ENCODE measurements at places on chromosomes 3 and 15.

DNA sequence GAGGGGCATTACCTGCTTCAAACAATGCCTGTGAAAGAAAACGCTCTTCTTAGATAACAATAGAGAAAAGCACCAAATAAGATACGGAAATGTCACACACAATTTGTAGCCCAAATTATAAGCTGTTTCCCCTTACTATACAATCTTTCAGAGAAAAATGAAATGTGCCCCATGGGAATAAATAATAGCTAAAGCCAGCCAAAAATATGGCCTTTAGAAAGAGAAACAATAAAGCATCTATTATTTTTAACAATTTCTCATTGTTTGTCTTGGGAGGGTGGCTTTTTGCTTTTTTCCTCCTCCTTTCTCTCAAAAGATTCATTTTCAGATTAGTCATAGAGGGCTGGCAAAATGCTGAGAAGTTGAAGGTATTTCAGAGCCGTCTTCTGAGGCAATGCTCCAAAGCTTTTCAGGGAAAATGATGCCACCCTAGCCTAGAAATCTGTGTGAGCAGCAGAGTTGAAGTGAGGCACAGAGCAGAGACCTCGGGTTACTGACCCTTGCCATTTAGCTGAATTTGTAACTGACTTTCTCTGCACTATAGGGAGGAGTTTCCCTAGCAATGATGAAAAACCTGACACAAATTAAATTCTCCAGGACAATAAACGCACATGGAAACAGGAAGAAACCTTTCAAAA is 86.3 kb upstream of the PRICKLE2 start:
- no peak for DNase-seq

GRCh38 chr3:26652164-26652563 is 29.6 kb downstream of the LRRC3B start:
- DNase-seq = no peak

DNA sequence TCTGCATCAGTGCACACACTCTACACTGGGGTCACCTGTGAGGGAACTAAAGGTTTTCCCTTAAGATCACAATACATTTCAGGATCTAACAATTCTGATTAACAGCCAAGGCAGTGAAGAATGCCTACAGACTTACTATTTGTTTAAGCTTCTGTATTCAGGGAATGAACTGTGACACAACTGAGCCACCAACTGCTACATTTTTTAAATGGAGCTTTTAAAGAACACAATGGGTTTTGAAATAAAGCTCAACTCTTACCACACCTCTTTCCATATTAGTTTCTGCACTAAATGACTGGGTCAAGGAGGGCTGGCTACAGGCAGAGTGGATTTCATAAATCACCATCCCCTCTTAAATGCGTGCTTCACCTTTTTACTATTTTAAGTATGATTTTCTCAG is 100.2 kb downstream of the TMCC1 start:
- no peak for DNase-seq

DNA sequence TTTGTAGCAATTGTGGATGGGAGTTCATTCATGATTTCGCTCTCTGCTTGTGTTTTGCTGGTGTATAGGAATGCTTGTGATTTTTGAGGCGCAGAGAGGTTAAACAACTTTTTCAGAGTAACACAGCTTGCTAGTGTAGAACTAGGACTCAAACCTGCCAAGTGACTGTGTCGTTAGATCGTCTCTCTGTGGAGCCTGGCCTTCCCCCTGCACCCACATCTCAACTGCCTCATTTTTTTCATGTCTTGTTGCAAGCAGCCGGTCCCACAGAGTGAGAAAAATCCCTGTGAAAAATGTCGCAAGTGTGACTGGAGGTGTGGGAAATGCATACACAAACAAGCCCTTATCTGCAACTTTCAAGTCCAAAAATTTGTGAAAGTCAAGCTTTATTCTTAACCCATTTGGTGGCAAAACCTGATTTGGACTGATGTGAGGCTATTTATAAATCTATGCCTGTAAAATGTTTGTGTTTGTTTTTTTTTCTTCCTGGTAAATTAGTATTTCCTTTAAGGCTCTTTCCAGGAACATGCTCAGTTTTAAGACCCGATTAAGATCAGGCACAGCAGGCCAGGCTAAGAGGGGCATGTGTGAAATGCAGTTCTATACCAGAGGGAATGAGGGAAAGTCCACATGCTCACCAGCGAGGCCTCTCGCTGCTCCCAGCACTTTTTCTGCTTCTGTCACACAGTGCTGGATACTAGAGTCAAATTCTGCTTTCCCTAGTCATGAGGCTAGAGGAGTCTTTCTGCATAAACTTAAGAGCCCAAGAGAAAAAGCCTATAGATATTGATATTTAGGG is 25.8 kb downstream of the ST6GAL1 start:
- DNase-seq = no peak

GRCh38 chr3:54985856-54986255 is 58.0 kb upstream of the LRTM1 start:
- DNase-seq = no peak

- no peak for DNase-seq
Measured at GRCh38 chr3:157586293-157586692, 83.1 kb upstream of the VEPH1 start.
